ENCODE measurements at places on chromosomes 3 and 15.

- DNase-seq, result no peak
Observed at GRCh38 chr15:70226337-70226980, 128.7 kb upstream of the TLE3 start.

GRCh38 chr15:100308608-100309007, 33.2 kb downstream of the ADAMTS17 start:
- DNase-seq, result no peak

DNA sequence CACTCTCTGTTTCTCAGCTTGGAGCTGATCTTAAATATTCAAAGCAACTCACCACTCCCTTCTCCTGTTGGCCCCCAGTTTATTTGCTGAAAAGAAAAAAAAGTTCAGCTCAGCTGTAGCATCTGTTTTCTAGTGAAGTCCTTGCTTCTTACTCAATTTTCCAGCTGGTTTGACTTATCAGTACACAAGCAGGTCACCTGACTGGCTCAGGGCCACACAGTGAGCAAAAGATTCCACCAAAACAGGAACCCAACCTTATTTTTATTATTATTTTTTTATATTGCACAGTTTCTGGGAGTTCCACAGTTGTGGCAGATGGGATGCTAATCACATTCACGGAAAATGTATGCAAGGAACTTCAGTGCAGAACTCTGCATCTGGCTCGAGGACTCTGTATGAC, 390.7 kb upstream of the RGMA start:
- no peak for DNase-seq

DNA sequence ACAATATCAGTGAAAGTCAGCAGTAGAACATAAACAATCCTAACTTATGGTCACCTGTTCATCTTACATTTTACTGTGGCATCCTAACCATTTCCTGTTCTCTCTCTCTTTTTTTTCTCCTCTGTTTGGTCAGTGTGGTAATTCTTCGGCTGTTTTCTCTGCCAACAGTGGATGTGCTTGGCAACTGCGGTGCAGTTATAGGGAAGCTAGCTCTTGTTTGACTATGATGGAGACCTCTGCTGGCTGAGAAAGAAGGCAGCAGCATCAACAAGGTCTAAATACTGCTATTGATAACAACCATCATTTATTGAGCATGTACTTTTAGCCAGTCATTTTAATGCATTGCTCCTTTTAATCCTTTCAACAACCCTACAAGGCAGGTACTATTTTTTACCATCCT, 723 bp upstream of the DRD3 start:
- DNase-seq, result peak; percentile 50

- DNase-seq, result no peak
Observed at GRCh38 chr3:126511291-126511690, 6.3 kb downstream of the UROC1 start.

GRCh38 chr3:14438929-14439328, 36.5 kb downstream of the SLC6A6 start:
- no peak for DNase-seq

GRCh38 chr3:172710664-172711453, at the start of gene NCEH1:
Gene NCEH1 (minus strand): TSS chr3:172711067. CDS start chr3:172710984, 83 bp downstream.
- DNase-seq, result peak; percentile 98

DNA sequence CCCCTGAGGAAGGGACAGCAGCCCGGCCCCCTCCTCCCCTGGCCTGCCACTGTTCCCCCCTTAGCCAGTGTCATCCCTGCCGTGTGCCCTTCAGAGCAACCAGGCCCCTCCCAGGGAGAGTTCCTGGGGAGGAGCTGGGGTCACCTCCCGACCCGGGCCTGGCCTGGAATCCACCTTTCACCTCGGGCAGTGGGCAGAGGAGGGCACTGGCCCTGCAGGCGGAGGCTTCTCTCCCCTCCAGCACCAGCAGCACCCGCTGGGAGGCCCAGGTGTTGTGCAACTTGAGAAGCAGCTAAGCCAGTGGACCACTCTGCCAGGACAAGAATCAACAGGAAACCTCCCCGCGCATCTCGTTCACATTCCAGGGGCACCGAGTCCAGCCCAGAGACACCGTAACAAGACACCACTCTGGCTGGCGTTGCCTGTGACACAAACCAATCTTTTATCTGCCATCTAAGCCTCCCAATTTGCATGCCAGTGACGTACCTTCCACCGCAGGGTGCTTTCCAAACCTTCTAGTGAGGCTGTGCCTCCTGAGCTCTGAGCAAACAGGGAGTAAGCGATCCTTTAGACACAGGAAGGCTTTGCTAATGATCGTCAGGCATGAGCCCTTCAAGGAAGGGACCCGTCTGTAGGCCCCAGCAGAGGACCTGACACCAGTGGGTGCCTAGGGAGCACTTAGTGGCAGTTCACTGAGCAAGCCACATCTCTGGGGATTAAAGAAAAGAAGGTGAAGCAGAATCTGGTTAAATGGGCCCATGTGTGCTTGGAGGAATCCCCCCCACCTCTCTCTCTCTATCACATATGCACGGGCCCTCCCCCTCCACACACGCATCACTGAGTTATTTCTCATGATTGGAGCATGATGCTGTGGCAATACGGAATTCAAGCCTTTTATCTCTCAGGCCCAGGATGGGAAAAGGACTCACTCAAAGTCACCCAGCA, 98.9 kb upstream of the TLE3 start:
- DNase-seq, result no peak

DNA sequence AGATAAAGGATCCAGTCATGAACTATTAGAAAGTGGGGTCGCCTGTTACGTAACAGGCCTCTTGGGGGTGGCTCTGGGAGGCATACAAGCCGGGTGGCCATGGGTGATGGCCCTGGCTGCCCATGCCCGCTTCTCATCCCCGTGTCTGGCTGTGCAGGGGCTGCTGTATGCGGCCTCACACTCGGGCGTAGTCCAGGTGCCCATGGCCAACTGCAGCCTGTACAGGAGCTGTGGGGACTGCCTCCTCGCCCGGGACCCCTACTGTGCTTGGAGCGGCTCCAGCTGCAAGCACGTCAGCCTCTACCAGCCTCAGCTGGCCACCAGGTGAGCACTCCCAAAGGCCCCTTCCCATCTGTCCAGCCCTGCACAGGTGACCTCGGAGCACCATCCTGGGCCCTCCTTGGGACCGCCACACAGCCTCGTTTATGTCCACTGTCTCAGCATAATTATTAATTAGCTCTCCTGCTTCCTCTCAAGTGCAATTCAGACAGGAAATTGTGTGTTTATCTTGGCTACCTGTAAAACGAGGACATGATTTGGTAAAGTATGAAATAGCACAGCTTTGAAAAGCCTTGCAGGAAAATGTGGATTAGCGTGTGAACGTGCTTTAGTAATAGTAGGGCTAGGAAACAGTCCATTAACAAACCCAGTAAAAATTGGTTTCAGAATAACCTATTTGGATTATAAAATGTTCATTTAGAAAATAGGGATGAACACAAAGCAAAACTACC, 8.1 kb downstream of the CIB1 start:
- no peak for DNase-seq

All from dermis blood vessel endothelial cell (primary cell).